ENCODE measurements at places on chromosomes 11 and 22. TPM values are rescaled to one million over a fixed set of nuclear protein-coding genes. Genes with fewer than 3 reads are reported as not detected.

DNA sequence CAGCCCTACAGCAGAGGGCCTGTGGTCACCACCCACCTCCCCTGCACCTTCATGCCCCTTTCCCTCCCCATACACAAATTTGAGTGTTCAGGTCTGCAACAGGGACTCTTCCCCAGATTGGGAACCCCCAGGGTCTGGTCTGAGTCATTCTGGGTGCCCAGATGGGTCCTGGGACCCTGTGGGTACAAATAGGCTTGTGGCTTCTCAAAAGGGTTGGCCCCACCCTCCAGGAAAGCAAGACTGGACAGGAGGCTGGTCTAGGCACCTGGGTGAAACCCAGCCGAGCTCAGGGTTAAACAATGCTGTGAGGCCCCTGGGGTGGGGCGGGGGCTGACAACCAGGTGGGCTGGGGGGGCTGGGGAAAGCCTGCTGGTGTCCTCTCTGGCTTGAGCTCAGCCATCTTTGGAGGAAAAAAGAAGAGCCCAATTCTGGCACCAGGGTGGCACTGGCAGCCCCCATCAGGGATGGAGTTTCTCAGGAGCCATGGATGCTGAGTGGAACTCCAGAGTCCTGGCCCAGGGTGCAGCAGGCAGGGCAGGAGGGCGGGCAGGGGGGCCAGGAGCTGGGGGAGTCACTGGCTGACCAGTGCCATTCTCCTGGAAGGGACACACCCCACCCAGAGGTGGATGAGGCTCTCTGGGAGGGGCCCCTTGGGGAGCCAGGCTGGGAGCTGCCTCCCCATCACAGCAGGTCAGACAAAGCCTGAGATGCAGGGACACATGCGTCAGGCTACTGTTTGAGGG, 1.1 kb downstream of the SEPTIN5 start:
- no peak for DNase-seq

DNA sequence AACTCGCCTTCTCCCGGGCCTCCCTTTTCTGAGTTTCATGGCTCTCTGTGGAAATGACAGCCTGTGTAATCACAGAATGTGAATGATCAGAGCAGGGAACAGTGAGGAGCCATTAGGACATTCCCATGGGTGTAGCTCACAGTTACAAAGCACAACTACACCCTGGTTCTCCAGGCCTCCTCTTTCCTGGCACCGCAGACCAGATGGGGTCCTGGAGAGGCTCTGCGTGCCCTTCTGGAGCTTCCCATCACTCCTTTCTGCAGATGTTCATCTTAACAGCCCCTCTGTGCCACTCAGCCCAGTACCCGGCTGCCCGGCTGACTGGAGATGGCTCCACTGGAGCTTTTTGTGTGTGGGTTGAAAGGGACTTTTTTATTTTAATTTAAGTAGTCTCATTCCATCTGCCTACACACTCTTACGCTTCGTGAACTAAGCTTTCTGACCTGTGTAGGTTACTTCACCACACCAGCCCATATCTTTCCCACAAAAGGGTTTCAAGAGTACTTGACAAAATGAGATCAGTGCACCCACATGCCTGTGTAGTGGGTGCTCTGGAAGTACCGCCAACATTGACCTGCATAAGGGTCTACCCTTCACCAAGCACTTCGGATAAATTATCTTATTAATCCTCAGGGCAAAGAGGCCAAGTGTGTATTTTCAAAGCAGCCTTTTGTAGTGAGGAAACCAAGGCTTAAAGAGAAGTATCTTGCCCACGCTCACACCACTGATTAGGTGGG, 29.8 kb downstream of the SREBF2 start:
- no peak for DNase-seq

Gene CHRM4
- total RNA-seq: 0.29 TPM

DNA sequence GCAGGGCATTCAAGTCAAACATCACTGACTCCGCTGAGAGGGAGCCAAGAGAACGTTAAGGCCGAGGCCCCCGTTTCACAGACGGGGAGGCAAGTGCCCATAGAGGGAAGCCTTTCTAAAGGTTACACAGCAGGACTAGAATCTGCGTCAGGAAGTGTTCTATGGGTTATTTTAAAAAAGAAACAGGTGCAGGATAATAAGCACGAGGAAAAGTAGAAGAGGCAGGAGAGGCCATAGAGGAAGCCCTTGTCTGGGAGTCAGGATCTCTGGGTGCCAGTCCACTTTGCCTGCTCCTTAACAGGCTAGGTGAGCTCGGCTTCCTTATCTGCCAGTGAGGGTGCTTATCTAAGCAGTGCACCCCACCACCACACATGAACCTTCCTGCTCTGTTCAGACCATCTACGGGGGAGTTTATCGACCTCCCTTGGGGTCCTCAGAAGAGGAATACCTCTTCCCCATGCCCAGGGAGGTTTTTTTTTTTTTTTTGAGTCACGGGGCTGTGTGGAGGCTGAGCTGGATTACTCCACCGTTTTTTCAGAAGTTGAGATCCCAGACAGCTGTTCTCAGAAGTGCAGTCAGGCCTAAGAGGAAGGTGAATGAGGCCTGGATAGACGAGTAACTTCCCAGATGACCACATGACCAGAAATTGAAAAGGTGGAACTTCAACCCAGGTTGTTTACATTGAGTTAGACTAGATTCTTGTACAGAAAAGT, 1.2 kb upstream of the FCHSD2 start:
- DNase-seq: peak; percentile 39

DNA sequence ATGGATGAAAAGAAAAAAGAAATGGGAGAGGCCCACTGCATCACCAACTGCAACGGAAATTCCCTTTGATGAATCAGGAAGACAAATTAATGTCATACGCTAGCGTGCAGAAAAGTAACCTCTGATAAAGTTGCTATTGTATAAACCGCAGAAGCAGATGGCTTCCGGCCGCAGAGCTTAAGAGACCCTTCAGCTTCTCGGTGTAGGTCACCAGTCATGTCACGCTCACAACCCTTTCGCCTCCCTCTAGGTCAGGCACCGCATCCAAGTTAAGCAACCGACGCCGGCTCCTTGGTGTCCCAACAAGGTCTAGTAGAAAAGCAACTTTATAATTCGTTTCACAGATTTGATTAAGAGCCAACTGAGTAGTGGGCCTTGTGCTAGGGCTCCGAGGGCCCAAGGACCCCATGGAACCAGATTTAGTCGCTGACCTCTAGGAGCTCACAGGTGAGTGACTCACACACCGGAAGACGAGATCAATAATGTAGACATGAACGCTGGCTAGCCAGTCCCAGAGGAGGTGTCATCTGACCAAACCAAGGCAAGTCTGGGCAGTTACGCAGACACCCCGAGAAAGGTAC, 1.2 kb upstream of the ZFP91 start:
- peak; percentile 95 for DNase-seq

Gene HSPA8
- 2,955 TPM for total RNA-seq

Gene UBASH3B
- total RNA-seq: 8.0 TPM

Gene THAP12
- 41.8 TPM for total RNA-seq

- no peak for DNase-seq
These were observed 126.0 kb downstream of the CTTN start for GRCh38 chr11:70524096-70524922.

GRCh38 chr11:72627594-72628281, 46.5 kb downstream of the PDE2A start:
- no peak for DNase-seq

Gene PPP1CA
- total RNA-seq: 247 TPM

GRCh38 chr11:59197991-59198390, 14.7 kb downstream of the MPEG1 start:
- peak; percentile 87 for DNase-seq

- no peak for DNase-seq
These were observed 25.4 kb downstream of the CREB3L1 start for GRCh38 chr11:46302866-46303265.

GRCh38 chr11:7520981-7521487, 7.2 kb downstream of the PPFIBP2 start:
- no peak for DNase-seq

GRCh38 chr11:124174001-124174583, 9.1 kb upstream of the OR10D3 start:
- DNase-seq: peak; percentile 74

GRCh38 chr22:38067028-38067415, 9.8 kb downstream of the PICK1 start:
- DNase-seq: no peak

DNA sequence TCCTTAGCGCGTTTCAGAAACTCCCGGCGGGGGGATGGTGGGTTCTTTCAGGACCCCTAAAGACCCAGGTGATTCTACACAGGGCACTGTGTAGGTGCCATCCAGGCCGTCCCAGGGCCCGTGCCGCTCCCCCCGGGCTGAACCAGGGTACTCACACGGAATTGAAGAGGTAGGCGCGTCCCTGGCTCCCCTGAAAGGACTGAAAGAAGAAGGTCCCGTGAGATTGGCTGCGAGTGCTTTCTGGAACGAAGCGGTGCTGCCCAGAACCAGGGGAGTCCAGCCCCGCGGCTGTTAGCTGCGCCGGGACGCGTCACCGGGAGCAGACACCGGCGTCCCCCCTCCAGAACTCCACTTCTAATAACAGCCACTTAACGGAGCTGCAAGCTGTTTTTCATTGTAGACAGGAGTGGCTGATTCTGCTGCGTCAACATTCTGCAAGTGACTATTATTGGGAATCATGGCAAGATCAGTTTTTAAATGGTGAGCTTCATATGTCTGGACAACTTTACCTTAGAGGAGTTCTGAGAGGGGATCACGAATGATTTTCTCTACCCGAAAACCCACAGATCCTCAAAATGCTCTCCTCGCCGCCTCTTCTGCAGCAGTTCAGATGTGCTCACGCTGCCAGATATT, 31.8 kb downstream of the YPEL1 start:
- no peak for DNase-seq

DNA sequence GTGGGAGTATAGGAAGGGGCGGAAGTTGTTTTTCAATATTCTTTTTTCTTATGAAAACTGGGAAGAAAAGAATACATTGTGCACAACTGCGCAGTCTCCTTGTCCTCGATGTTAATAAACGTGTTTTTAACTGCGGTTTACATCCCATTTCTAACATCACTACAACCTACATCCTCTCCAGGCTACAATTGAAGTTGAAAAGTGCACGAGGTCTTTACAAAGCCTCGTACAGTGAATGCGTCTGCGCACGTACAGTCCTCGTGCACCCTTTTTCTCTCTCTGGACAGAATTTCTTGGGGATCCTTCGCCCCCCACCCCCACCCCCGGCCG, 102.4 kb downstream of the WT1 start:
- no peak for DNase-seq

Gene PANX2
- not detected for total RNA-seq

DNA sequence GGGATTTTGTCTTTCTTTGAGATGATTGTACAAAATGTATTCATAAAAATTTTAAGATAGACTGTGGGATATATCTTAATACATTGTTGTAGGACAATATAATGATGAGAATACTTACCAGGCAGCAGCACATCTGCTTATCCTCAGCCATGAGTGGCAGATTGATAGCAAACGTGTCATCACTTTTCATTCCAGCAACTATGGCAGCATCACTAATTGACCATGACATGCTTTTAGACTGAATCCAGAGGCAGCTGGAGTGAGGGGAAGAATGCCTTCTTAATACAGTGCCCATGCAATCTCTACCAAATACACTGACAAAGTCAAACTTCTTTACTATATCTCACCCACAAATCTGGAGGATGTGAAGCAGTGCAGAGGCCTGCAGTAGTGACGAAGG, 755.2 kb upstream of the RAG2 start:
- no peak for DNase-seq

- DNase-seq: no peak
These were observed 3.9 kb upstream of the RANBP1 start for GRCh38 chr22:20111689-20112622.

Gene FXYD2
- not detected for total RNA-seq

Gene DGAT2
- 1.2 TPM for total RNA-seq

Gene TSGA10IP
- not detected for total RNA-seq

Gene C11orf91
- total RNA-seq: 1.1 TPM

- no peak for DNase-seq
These were observed 261.8 kb upstream of the MTNR1B start for GRCh38 chr11:92707665-92708064.

DNA sequence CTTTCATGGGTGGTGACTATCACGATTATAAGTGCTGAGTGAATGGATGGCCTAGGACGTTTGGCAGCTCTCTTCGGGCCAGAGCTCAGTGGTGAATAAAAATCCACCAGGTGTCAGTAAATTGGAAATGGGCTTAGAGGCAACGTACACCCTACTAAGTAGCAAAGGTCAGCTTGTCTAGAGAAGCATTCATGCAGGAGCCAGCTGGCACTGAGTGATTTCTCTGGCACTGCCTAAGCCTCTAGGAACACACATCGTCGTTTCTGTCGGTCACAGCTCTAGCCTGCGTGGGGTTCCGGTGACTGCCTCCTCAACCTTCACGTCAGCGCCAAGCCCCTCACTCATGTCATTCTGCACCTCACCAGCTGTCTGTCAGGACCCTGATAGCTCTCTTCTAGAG, 192.4 kb upstream of the NTM start:
- DNase-seq: no peak

GRCh38 chr11:70872955-70873735, 379.2 kb downstream of the SHANK2 start:
- no peak for DNase-seq

GRCh38 chr11:2462986-2463765, 18.4 kb downstream of the KCNQ1 start:
- DNase-seq: no peak

GRCh38 chr11:12785901-12786300, 111.7 kb downstream of the TEAD1 start:
- DNase-seq: no peak

GRCh38 chr11:16148301-16148931, 207.9 kb downstream of the SOX6 start:
- DNase-seq: no peak

Gene GGTLC2
- total RNA-seq: not detected

GRCh38 chr11:103339485-103339857, 230.2 kb downstream of the DYNC2H1 start:
- no peak for DNase-seq

Gene APOL4
- total RNA-seq: 0.17 TPM

All from LHCN-M2 (cell line).